Heart left ventricle (tissue), 16 donors: ENCODE measurements at places on chromosomes 2 and 18. TPM values are rescaled to one million over a fixed set of nuclear protein-coding genes. Genes with fewer than 3 reads are reported as not detected.

The CRYBA2 gene
- total RNA-seq, result not detected

DNA sequence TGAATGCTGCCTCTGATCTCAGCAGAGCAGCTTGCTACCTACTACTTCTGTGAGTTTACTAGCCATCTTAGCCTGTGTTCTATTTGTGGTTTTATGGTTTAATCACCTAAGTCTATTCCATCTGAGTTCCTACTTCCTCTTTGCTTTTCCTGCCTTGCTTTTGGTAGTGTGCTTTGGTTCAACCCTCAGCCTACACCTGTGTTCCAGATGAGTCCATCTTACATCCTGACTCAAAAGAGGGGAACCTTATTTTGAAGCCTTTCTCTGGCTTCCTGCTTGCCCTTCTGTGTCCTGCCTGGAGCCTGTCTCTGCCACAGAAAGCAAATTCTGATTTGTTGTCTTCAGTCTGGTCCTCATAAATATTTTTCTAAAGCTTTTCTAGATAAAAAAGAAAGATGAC lies 530.3 kb upstream of the MEX3C start:
- no peaks in the 10 kb centered on the region for H3K36me3 ChIP-seq
- no peak overlapping the region for H3K4me3 ChIP-seq
- no peak for DNase-seq
- no peak overlapping the region for H3K27ac ChIP-seq
- H3K4me1 ChIP-seq, result no peaks in the 10 kb centered on the region
- H3K27me3 ChIP-seq, result no peaks in the 10 kb centered on the region

The GCG gene
- total RNA-seq, result not detected

GRCh38 chr2:200356857-200357384 lies 50.4 kb downstream of the SPATS2L start:
- no peak for DNase-seq
- no peaks in the 10 kb centered on the region for H3K36me3 ChIP-seq
- H3K27ac ChIP-seq, result no peak overlapping the region
- no peaks in the 10 kb centered on the region for H3K27me3 ChIP-seq
- no peak overlapping the region for H3K4me3 ChIP-seq
- H3K4me1 ChIP-seq, result peaks cover 30% of the 10 kb centered on the region

The RNF103 gene
- total RNA-seq, result 64.0 TPM

DNA sequence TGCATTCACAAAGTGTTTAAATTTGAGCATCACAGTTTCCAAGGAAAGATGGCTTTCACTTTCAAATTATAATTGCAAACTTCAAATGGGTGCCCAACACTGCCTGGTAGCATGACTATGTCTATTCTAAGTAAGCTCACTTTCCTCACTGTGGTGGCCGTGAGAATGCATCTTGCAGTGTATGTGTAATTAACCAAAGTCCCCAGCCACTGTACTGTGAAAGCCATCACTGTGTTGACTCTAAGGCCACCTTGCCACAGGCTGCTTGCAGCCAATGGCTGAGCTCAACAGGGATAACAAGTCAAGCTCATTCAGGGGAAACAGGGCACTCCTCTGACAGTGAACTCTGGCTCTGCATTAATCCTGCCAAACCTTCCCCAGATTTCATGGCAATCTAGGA lies 43.3 kb upstream of the LGALSL start:
- H3K4me3 ChIP-seq, result no peak overlapping the region
- H3K4me1 ChIP-seq, result peaks cover 6% of the 10 kb centered on the region
- DNase-seq, result no peak
- H3K27me3 ChIP-seq, result no peaks in the 10 kb centered on the region
- H3K27ac ChIP-seq, result no peak overlapping the region

- no peak overlapping the region for H3K4me3 ChIP-seq
- H3K36me3 ChIP-seq, result no peaks in the 10 kb centered on the region
- DNase-seq, result no peak
Measured at GRCh38 chr18:57094175-57094574, 52.7 kb upstream of the BOD1L2 start.

- H3K4me1 ChIP-seq, result no peaks in the 10 kb centered on the region
- DNase-seq, result no peak
- no peak overlapping the region for H3K4me3 ChIP-seq
- no peak overlapping the region for H3K27ac ChIP-seq
Measured at GRCh38 chr2:20172273-20173055, 52.5 kb downstream of the SDC1 start.

DNA sequence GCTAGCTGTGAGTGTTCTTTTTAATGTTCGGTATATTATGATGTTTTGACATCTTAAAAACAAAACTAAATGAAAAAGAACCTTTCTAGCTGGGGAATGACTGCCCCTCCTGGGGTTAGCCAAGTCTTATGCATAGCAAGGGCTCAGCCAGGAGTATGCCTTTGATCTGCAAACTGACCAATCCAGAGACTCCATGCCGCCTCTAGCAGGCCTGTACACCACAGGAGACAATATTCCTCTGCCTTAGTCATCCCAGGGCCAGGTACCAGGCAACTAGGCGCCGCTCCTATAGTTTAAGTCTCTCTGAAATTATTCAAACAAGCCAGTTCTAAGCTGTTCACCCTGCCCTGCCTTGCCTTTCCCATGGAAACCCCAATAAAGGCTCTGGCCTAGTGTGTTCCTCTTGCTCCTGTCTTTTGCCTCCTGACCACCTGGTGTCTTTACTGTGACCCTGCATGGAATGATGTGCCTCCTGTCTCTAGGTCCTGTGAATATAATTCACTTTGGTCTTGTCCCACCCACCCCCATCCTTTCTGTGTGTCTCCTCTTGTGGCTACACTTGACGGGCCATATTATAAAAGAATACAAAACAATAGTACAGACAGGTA lies 52.0 kb upstream of the CHN1 start:
- H3K27ac ChIP-seq, result no peak overlapping the region
- H3K27me3 ChIP-seq, result no peaks in the 10 kb centered on the region
- DNase-seq, result no peak
- no peaks in the 10 kb centered on the region for H3K36me3 ChIP-seq
- H3K4me3 ChIP-seq, result no peak overlapping the region
- H3K4me1 ChIP-seq, result no peaks in the 10 kb centered on the region

DNA sequence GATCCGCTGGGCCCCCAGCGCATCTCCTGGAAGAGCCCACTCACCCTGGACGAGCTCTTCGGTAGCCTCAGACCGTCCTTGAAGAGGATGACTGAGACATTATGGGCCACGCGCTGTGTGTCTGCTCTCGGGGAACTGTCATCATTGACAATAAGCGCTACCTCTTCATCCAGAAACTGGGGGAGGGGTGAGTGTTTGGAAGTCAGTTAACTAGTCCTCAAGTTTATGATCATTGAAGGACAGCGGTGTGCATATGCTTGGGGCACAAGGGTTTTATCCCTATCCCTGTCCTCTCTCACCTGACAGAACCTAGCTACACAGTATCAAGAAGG lies 586 bp downstream of the STK16 start:
- H3K4me1 ChIP-seq, result peaks cover 6% of the 10 kb centered on the region
- DNase-seq, result no peak
- no peaks in the 10 kb centered on the region for H3K36me3 ChIP-seq

DNA sequence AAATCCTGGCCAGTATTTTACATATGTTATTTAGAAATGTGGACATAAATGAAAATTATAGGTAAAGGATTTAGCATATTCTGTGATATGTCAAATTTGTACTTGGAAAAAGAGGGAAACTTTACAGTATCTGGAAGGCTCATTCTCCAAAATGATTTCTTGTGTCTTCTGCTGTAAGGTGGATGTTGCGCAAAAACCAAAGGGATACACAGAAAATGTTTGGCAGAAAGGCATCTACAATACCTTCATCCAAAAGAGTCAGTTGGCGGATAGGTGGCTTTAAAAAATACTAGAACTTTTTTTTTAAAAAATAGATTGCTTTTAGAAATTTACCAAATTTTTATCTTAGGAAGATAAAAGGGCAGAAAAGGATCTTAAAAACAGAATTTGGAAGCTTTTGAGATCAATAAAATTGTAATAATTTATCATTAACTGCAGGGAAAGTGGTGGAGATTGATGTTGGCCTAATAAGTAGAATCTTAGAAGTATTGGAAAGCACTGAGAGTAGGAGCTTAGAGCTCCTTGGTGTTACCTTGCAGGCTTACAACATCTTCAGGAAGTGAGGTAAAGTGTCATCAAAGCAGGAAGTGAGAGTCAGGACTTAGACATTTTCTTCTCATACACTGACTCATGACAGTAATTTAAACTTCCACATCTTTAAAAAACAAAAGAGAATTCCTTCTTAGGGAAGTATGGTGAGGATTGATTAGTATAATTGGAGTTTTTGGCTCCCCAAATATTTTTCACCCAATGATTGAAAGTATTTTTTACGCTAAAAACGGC lies 2.1 kb downstream of the NABP1 start:
- no peak overlapping the region for H3K4me3 ChIP-seq
- peaks cover 17% of the 10 kb centered on the region for H3K4me1 ChIP-seq
- H3K27me3 ChIP-seq, result no peaks in the 10 kb centered on the region
- no peak for DNase-seq

DNA sequence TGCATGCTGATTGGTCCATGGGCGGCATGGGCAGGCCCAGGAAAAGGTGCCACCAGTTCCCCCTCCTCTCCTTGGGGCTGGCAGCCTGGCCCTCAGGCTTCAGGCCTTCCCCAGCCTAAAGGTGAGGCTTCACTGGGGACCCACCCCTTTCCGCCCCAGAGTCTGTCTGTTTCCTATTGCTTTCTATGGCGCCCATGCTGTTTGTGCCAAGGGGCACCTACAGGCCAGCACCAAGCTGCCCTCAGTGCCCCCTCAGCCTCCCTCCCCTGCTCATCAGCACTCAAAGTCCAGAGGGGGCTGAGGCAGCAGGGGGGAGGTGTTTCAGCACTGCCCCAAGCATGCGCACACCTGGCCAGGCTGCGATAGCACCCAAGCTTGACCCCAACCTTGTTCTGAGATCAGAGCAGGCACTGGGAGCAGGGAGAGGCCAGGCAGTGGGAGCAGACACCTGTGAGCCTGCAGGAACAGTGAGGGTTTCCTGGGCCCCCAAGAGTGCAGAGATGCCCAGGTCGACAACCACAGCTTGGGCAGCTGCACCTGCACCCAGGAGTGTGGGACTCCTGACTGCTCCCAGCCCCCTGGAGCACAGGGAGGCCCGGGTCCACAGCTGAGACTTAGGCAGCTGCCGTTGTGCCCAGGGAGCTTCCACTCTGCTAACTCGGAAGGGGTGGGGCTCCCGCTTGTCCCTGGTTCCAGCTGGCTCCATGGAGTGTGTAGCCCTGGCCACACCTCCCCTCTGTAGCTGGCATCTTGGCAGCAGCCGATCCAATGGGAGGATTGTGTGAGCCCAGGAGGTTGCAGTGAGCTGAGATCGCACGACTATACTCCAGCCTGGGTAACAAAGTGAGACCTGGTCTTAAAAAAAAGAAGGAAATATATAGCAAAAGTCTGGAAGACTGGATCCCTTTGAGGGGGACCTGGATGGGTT lies 69.1 kb downstream of the NCAPH start:
- DNase-seq, result no peak
- H3K27me3 ChIP-seq, result no peaks in the 10 kb centered on the region
- H3K27ac ChIP-seq, result no peak overlapping the region
- no peak overlapping the region for H3K4me3 ChIP-seq
- peaks cover 23% of the 10 kb centered on the region for H3K4me1 ChIP-seq

GRCh38 chr2:45312275-45312674 lies 298.8 kb downstream of the SRBD1 start:
- no peaks in the 10 kb centered on the region for H3K4me1 ChIP-seq
- no peak for DNase-seq
- no peak overlapping the region for H3K27ac ChIP-seq
- no peaks in the 10 kb centered on the region for H3K27me3 ChIP-seq
- H3K36me3 ChIP-seq, result no peaks in the 10 kb centered on the region
- no peak overlapping the region for H3K4me3 ChIP-seq
